ENCODE measurements at places on chromosomes 12 and 14.

DNA sequence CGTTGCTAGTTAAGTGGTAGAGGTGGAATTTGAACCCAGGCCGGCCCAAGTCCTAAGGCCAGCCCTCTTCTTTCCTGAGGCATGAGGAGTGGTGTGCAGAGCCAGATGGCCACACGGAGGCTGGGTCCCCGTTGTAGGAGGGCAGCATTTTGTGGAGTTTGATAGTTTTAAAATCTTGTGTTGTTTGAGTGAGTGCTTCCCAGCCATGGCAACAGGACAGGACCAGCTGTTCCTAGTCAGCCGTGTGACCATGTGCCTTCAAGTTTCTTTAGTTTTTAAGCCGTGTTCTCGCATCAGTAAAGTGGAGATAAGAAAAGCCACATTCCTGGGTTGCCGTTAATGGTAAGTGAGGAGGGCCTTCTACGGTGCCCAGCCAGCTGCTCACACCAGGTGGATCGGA, 44.4 kb downstream of the UBE3B start:
- no peak for DNase-seq

- no peak for DNase-seq
Measured at GRCh38 chr12:131845121-131845520, 16.9 kb downstream of the MMP17 start.

GRCh38 chr14:52954346-52955214, 3.7 kb upstream of the FERMT2 start:
- no peak for DNase-seq

GRCh38 chr12:68446901-68447796, 115.0 kb upstream of the MDM1 start:
- DNase-seq = no peak

DNA sequence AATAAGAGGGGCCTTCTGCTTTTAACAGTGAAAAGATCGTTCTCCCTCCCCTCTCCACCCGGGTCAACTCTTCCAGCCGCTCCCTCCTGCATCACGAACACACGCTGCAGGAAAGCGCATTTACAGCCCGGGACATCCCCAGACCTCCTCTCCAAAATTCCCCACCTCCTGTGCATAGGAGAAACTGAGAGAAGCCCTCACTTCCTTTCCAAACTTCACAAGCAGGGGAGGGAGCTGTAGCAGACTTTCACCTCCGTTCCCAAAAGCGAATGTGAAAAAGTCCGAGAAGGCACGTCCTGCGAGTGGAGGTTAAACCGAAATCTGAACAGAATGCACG, 513 bp downstream of the BCAT1 start:
- DNase-seq = peak; percentile 4

GRCh38 chr14:77316872-77317301, 3.8 kb downstream of the POMT2 start:
- DNase-seq = no peak

GRCh38 chr14:30193845-30194501, 266.3 kb upstream of the PRKD1 start:
- no peak for DNase-seq

- no peak for DNase-seq
Measured at GRCh38 chr12:49109641-49110463, 795 bp downstream of the LMBR1L start.

GRCh38 chr12:14452336-14452735, 86.9 kb downstream of the ATF7IP start:
- no peak for DNase-seq
